ENCODE measurements at places on chromosomes 4 and X.

DNA sequence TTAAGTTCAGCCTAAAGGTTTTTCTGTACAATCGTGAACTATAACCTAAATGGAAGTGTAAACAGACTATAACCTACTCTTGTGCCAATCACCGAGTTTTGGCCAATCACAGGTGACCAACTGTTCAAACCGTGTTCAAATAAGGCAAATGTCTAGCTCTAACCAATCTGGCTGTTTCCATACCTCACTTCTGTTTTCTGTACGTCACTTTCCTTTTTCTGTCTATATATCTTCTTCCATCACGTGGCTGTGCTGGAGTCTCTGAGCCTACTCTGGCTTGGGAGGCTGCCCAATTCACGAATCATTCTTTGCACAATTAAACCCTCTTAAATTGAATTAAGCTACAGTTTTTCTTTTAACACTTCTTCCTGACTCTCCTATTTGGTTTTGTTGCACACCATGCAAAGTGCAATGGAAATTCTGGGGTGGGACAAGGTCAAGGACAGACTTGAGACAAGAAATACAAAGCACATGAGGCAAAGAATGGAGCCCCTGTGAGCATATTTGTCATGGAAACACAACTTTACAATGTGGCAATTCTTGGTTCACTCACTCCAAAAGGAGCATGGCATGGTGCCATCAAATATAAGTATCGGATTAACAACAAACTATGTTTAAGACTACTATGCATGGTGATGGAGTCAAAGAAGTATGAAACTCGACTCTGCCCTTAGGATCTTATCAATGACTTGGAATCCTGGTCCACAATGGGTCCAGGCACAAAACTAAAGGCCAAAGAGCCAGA lies 115.7 kb upstream of the FAM9B start:
- no peaks in the 10 kb centered on the region for H3K27me3 ChIP-seq
- DNase-seq = no peak
- no peak overlapping the region for H3K4me3 ChIP-seq

DNA sequence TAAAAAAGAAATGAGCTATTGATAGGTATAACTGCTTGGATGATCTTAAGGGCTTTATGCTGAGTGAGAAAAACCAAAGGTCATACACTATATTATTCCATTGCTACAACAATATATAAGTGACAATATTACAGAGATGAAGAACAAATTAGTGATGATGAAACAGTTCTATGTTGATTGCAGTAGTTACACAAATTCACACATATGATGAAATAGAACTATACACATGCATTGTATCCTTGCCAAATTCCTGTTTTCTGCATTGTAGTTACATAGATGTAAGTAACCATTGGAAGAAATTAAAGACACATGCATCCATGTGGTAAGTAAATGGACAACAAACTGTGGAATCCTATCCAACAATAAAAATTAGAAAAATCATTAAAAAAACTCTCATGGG lies 76.5 kb downstream of the CENPC start:
- H3K27ac ChIP-seq = no peak overlapping the region
- no peak for DNase-seq

- H3K27me3 ChIP-seq = no peaks in the 10 kb centered on the region
- H3K4me1 ChIP-seq = no peaks in the 10 kb centered on the region
- no peaks in the 10 kb centered on the region for H3K36me3 ChIP-seq
- no peak overlapping the region for H3K27ac ChIP-seq
- DNase-seq = no peak
Measured at GRCh38 chrX:13064599-13065143, 20.3 kb upstream of the FAM9C start.

DNA sequence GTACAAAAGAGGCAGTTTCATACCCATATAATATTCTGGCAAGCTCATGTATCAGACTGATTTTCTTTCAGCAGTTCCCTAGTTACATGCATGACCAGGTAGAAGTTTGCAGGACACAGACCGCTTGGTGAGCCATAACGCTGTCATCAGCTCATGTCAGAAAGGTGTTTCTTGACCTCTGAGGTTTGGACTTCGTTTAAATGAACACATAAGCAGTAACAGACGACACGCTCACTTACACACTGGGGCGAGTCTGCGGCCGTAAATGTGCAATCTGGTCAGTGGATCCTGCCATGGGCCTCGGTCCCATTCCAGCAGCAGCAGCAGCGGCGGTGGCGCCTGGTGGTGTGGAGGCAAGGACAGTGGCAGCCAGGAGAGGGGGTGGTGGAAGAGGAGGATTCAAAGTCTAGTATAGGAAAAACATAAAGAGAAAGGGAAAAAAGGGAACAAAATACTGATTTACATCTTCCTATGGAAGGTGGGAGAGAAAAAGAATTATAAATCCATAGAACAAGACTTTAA lies 111.9 kb upstream of the CBR4 start:
- H3K4me1 ChIP-seq = no peaks in the 10 kb centered on the region
- no peak for DNase-seq
- H3K4me3 ChIP-seq = no peak overlapping the region
- no peak overlapping the region for H3K27ac ChIP-seq

DNA sequence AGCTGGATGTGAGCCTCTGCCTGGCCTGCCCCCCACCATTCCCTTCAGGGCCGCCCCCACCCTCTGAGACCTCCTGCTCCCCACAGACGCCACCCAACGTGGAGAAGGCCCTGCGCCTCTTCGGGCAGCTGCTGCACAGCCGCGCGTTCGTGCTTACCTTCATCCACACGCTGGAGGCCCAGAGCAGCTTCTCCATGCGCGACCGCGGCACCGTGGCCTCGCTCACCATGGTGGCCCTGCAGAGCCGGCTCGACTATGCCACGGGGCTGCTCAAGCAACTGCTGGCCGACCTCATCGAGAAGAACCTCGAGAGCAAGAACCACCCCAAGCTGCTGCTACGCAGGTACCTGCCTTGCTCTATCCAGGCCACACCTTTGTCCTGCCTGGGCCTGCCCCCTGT lies 10.1 kb downstream of the PLXNA3 start:
- H3K4me3 ChIP-seq = no peak overlapping the region
- no peaks in the 10 kb centered on the region for H3K27me3 ChIP-seq
- peaks cover 62% of the 10 kb centered on the region for H3K36me3 ChIP-seq
- peak; percentile 58 for DNase-seq
- no peak overlapping the region for H3K27ac ChIP-seq

DNA sequence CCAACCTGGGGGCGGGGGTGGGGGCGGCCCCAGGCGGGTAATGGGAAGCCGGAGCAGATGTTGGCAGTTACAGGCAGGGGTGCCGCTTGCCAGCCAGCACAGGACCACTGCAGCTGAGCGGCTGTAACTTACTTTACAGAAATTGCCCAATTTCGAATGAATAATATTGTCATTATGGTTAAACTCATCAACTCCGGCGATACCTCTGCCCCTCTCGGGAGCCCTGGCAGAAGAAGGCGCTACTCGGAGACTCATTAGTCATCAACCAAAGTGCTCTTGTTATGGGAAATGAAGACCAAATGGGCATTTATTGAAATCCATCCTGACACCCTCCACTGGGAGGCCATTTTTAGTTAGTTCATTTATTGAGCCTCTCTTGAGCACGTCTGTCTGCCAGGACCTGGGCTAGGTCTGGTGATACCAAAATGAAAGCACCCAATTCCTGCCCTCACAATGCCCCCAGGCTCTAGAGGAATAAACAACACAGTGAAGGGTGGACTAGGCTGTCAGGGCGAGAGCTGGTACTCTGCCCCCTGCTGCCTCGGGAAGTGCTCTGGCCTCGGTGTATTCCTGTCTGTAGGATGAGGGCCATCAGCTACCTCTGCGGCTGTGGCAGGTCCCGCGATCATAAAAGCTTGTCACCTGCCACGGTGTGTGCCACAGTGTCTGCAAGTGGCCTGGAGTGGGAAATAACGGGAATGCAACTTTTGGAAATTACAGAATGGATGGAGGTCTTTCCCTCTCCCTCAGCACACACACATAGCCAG lies 159.1 kb upstream of the PSAPL1 start:
- H3K36me3 ChIP-seq = no peaks in the 10 kb centered on the region
- H3K27ac ChIP-seq = no peak overlapping the region

GRCh38 chrX:49853661-49854060 lies 24.6 kb downstream of the PAGE4 start:
- DNase-seq = no peak
- no peaks in the 10 kb centered on the region for H3K4me1 ChIP-seq
- H3K4me3 ChIP-seq = no peak overlapping the region
- H3K27me3 ChIP-seq = no peaks in the 10 kb centered on the region
- no peaks in the 10 kb centered on the region for H3K36me3 ChIP-seq

GRCh38 chr4:52628543-52628942 lies 30.6 kb downstream of the USP46 start:
- DNase-seq = no peak
- no peaks in the 10 kb centered on the region for H3K27me3 ChIP-seq
- no peak overlapping the region for H3K27ac ChIP-seq
- no peaks in the 10 kb centered on the region for H3K4me1 ChIP-seq
- no peaks in the 10 kb centered on the region for H3K36me3 ChIP-seq

DNA sequence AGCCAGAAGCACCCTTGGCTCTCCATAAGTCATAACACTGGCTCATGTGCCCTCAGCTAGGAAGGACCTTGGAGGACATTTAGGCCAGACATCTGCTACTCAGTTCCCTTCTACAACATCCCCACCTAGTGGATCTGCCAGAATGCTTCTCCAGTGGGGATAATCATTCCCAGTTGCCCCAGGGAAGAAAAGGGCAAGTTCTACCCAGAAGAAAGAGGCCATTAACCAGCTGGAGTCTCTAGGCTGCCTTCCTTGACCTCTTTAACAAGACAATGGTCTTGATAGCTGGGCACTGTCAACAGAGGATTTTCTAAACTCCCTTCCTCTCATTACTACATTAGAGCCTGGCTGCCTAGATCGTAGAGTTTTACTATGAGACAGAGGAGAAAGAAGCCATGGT lies 42.0 kb downstream of the LGI2 start:
- DNase-seq = no peak
- H3K36me3 ChIP-seq = no peaks in the 10 kb centered on the region
- no peak overlapping the region for H3K4me3 ChIP-seq
- no peaks in the 10 kb centered on the region for H3K4me1 ChIP-seq
- no peak overlapping the region for H3K27ac ChIP-seq

DNA sequence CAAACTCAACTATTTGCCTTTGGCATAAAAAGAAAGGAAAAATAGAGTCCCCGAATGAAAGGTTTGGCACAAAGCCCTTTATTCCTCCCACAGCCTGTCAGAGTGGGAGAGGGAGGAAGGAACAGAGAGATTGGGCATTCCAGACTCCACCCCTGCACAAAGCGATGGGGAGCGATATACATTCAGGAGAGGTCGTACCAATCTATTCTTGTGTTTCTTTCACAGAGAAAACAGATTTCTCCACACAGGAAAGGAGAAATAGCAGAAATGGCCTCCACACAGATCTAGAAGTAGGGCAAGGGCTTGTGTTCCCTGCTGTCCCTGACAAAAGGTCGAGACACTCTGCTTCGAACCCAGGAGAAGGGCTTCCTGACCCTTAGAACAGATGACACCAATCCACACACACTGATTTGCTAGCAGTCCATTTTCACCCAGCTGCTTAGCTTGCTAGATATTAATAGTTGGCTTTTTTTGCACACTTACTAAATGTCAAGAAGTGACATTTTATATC lies 197.4 kb downstream of the MAML3 start:
- H3K4me3 ChIP-seq = no peak overlapping the region
- peak overlapping the region; percentile 37 for H3K27ac ChIP-seq
- peaks cover 11% of the 10 kb centered on the region for H3K4me1 ChIP-seq
- DNase-seq = no peak

- H3K4me1 ChIP-seq = no peaks in the 10 kb centered on the region
- H3K27ac ChIP-seq = no peak overlapping the region
- no peak overlapping the region for H3K4me3 ChIP-seq
- no peak for DNase-seq
Measured at GRCh38 chrX:77820091-77820727, 34.2 kb upstream of the ATRX start.

DNA sequence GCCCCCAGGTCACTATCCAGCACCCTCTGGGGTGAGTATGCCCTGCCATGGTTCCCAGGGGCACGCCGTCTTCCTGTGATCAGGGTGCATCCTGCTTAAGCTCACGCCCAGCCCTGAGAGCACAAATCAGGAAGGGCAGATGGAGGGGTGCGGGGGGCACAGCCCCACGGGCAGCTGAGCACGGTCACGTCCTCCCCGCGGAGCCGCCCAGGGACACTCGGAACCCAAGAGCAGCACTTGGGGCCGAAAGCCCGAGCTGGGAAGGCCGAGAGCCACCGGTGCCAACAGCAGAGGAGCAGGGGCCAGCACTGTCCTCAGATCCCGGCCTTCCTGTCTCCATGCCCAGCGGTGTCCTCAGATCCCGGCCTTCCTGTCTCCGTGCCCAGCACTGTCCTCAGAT lies 21.5 kb downstream of the NELFA start:
- H3K36me3 ChIP-seq = peaks cover 93% of the 10 kb centered on the region
- H3K4me3 ChIP-seq = no peak overlapping the region
- no peaks in the 10 kb centered on the region for H3K4me1 ChIP-seq

DNA sequence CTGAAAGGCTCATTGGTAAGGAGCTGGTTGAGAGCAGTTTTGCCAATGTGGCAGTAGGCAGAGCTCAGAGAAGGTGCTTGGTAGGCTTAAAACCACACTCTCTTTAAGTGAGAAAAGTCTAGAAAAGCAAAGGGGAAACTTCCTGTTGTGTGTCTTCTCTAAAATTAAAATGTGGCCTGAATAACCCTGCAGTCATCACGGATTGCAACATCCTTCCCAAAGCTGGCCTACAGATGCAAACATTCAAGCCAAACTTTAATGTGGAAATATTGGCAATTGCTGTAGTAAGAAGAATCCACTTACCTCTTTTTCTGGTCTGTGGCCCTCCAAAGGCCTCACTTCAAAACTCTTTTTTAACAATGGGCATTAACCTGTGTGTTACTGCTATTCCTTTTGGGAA lies 348.5 kb downstream of the OPHN1 start:
- H3K27ac ChIP-seq = no peak overlapping the region
- H3K36me3 ChIP-seq = no peaks in the 10 kb centered on the region
- no peaks in the 10 kb centered on the region for H3K27me3 ChIP-seq
- no peak overlapping the region for H3K4me3 ChIP-seq

DNA sequence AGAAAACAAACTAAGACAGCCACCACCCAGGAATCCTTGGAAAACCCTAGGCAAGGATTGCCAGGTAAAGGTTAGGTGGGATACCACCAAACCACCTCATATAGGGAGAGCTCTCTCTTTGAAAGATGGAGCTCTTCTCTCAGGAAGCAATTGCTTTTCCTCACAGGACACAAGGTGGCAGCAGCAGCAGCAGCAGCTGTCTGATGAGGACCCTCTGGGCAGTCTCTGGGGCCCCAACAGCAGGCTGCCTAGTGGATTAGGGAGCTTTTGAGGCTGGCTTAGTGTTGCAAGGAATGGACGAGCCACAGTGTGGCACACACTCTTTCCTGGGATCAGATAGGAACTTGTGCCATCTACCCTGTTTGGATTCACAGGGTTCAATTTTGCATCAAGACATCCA lies 41.4 kb upstream of the CHRDL1 start:
- H3K27ac ChIP-seq = no peak overlapping the region
- no peaks in the 10 kb centered on the region for H3K27me3 ChIP-seq
- H3K36me3 ChIP-seq = no peaks in the 10 kb centered on the region

Data from upper lobe of left lung (tissue), 6 donors.